Kidney epithelial cell (primary cell): ENCODE measurements at places on chromosomes 11 and 22. TPM values are rescaled to one million over a fixed set of nuclear protein-coding genes. Genes with fewer than 3 reads are reported as not detected.

- no peak for DNase-seq
These were observed 196.9 kb downstream of the SNX19 start for GRCh38 chr11:130719220-130719915.

ELFN2 gene
- total RNA-seq: 0.82 and 0.96 TPM in 2 replicates

GRCh38 chr11:100753172-100753543 lies 66.1 kb downstream of the ARHGAP42 start:
- DNase-seq: no peak

DNA sequence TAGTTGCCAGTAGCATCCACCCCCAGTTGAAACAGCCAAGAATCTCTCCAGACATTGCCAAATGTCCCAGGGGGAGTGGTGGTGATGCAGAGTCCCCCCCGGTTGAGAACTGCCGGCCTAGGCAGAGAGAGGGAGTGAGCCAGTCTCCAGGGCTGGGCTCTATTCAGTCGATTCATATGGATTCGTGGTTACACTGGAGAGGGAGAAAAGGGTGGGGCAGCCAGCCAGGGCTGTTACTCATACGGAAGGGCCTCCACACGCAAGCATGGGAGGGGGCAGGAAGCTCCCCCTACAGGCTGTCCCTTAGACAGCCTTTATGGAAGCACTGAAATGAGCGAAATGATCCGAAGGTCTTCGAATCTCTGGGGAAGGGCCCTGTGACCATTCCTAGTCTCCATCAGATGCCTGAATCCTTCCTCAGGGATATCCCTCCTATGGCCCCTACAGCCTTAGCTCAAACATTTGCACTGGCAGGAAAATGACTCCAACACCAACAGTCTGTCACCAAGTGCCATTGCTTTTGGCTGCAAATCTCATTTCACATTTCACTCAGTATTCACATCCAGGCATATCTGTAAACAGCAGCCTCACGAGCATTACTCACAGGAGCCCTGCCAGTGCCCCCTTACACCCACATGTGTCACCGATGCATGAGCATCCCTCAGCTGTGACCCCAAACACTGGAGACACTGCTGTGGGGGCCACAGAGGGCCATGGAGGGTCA lies 18.4 kb upstream of the TLCD5 start:
- DNase-seq: no peak

- no peak for DNase-seq
These were observed 15.6 kb upstream of the CRYBB3 start for GRCh38 chr22:25183949-25184619.

DNA sequence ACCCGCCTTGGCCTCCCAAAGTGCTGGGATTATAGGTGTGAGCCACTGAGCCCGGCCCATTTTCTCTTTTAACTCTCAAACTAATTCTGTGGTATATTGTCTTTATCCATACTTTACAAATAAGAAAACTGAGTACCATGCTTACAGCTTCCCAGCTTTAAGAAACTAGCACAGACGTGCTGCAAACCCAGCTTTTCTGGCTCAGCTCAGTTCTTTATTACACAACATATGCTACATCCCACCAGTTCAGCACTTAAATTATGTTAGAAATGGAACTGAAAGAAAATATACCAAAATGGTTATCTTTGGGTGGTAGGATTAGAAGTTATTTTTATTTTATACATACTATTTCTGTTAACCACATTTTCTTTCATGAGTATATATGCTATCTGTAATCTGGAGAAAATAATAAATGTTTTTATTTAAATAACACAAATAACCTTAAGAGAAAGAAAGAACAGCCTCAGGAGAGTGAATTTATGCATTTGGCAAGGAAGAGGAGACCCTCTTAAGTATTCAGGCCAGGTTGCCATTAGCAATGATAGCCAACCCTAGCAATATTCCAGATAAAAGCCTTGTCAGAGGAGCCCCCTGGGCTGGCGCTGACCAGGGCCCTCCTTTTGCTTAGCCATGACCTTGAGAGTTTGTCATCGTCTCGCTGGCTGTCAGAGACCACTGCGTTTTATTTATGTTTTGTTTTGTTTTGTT lies 33.8 kb downstream of the SLN start:
- DNase-seq: no peak

DNA sequence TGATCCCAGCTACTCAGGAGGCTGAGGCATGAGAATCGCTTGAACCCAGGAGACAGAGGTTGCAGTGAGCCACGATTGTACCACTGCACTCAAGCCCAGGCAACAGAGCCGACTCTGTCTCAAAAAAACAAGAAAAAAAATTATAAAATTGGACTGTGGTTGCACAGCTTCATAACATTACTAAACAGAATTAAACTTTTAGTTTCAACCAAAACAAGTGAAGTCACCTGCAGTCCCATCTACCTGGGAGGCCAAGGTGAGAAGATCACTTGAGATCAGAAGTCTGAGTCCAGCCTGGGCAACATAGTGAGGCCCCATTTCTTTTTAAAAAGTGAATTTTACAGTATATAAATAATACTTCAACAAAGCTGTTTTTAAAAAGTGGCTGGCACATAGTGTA lies 47.8 kb upstream of the CD5 start:
- DNase-seq: no peak

DNA sequence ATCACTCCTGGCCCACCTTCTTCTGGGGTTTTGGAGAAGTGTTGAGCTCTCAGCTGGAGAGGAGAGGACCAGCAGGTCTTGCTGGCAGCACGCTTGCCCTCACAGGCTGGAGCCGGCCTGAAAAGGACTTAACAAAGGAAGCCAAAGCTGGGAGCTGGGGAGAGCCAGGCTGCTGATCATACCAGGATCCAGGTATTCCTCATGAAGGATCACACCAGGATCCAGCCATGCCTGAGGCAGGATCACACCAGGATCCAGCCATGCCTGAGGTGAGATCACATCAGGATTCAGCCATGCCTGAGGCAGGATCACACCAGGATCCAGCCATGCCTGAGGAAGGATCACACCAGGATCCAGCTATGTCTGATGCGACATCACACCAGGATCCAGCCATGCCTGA lies 17.0 kb downstream of the MRGPRD start:
- no peak for DNase-seq

- DNase-seq: no peak
These were observed 125.3 kb upstream of the TIMP3 start for GRCh38 chr22:32676191-32676590.

- no peak for DNase-seq
These were observed 13.3 kb upstream of the PRG2 start for GRCh38 chr11:57403802-57404147.

GRM5 gene
- 0.17 and 0.34 TPM in 2 replicates for total RNA-seq

GRCh38 chr11:76236092-76236999 lies 30.0 kb upstream of the WNT11 start:
- DNase-seq: no peak

DNA sequence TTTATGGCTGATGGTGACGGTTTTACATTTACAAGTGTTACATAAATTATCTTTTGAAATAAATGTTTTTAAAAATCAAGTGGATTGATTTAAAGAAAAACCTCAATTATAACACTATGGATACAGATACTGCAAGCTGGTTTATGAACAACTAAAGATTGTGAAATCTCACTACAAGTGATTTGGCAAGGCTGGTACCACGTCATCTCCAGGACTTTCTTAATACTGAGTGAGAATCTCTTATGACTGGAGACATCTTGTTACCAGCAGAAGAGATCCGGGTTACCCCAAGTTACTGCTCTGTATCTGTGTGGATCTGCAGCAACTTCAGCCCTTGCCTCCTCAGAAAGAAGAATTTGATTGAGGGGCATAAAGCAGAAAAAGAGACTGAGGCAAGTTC lies 452.9 kb downstream of the MN1 start:
- peak; percentile 58 for DNase-seq

DNA sequence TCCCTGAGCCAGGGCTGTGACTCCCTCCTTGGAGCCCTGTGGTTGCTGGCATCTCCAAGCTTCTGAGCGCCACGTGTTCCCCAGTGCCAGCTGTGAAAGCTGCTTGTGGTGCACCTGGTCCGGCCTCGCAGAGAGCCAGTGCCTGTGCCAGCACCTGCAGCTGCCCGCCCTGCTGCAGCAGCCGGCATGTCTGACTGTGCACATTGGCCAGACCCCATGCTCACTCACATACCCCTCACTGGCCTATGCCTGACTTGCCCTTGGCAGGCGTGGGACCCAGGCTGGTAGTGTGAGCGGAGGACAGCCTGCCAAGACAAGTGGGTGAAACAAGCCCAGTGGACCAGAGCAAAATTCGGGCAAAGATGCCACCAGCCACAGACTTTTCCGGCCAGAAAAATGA lies 9.8 kb downstream of the MRPL48 start:
- no peak for DNase-seq

BARX2 gene
- 0.07 TPM in 1 of 2 replicates, not detected in the other for total RNA-seq

DNA sequence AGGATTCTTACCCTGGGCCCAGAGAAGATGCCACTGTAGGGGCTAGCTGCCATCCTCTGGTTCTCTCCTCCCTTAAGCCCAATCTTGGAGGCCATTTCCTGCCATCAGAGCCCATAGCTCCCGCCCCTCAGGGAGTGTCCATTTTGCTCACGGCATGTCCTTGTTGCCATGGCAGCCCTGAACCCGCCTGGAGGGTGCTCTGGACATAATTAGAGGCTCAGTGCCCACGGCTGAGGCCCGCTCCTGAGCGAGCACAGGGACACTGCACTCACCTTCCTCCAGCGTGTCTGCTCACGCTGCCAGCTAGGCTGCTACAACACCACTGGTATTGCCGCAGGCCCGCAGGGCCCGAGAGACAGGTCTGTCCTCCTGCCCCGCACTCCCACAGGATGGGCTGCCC lies 11.1 kb upstream of the SUSD2 start:
- no peak for DNase-seq

- DNase-seq: no peak
These were observed 1348.2 kb upstream of the RAG2 start for GRCh38 chr11:37946155-37946766.

- DNase-seq: no peak
These were observed 1.2 kb downstream of the IFITM1 start for GRCh38 chr11:315051-315481.

GRCh38 chr11:1050581-1051355 lies 14.2 kb upstream of the MUC6 start:
- DNase-seq: no peak

GRCh38 chr11:125164422-125165110 lies at the start of gene PKNOX2:
Gene PKNOX2, plus strand, starts transcription at chr11:125164751. Its CDS starts 186,555 bp downstream, at chr11:125351306.
- no peak for DNase-seq

CBLIF gene
- not detected in 2 replicates for total RNA-seq

TUB gene
- 3.3 and 3.6 TPM in 2 replicates for total RNA-seq

NECTIN1 gene
- 11.6 and 15.0 TPM in 2 replicates for total RNA-seq

TRIM48 gene
- not detected in 2 replicates for total RNA-seq

- DNase-seq: no peak
These were observed 47.2 kb upstream of the AKIP1 start for GRCh38 chr11:8863838-8864237.

- DNase-seq: no peak
These were observed 85.1 kb downstream of the DEPDC5 start for GRCh38 chr22:31838917-31839316.

PHF21B gene
- 1.5 and 4.2 TPM in 2 replicates for total RNA-seq

DNA sequence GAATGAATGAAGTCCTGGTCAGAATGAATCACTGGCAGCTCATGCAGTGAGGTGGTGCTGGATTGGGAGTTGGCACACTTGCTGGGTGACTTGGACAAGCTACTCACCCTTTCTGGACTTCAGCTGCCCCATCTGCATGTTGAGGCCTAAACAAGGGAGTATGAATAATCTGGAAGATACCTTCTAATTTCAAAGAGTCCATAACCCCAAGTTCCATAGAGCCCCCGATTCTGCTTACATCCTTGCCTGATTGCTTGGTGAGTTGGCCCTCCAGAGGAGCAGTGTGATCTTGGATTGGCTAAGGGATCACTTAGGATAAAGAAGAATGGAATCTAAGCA lies 18.3 kb upstream of the ACCSL start:
- no peak for DNase-seq

GRCh38 chr11:65390099-65390941 lies 3.9 kb downstream of the FRMD8 start:
- no peak for DNase-seq

TMPRSS6 gene
- total RNA-seq: not detected in 2 replicates

CBX7 gene
- total RNA-seq: 2.9 and 3.1 TPM in 2 replicates

CALCA gene
- 1.8 and 6.0 TPM in 2 replicates for total RNA-seq

C11orf87 gene
- not detected in 2 replicates for total RNA-seq

NUDT8 gene
- total RNA-seq: 5.1 TPM in 2 replicates

- DNase-seq: no peak
These were observed 92.9 kb downstream of the SLC17A6 start for GRCh38 chr11:22431106-22431505.

GRCh38 chr11:85806876-85807275 lies 4.1 kb downstream of the SYTL2 start:
- DNase-seq: no peak

ANKK1 gene
- 0.50 and 0.75 TPM in 2 replicates for total RNA-seq

- no peak for DNase-seq
These were observed 445.7 kb downstream of the AASDHPPT start for GRCh38 chr11:106523171-106523570.

- peak; percentile 44 for DNase-seq
These were observed 13.0 kb upstream of the CXCR5 start for GRCh38 chr11:118870396-118871343.

DNA sequence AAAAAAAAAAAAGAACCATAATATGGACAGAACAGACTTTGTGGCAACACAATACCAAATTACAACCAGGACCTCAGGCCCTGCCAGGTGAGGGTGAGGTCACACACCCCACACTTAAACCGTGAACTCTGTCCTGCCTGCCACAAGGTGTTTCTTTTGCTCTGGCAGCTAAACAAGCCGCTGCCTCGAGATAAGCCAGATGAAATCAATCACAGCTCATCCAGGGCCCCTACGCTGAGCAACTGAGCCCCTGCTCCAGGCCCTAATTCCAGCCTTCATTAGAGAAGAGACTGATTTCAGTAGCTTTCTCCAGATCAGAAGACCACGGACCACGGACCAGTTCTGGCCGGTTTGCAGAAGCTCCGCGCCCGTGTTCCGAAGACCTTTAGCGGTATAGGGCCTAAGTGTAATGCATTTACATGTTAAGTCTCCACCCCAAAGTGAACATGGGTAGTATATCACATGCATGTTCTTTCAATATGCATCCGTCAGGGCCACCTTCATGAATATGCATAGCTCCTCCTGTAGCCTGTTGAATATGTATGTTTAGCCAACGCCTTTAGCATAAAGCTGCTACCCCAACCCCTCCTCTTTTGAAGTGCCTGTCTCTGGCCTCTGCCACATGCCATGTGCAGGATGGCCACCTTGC lies 14.8 kb upstream of the RAC2 start:
- no peak for DNase-seq

GRCh38 chr11:93512949-93513667 lies 30.1 kb downstream of the SMCO4 start:
- DNase-seq: no peak

RAG1 gene
- total RNA-seq: 2.4 and 2.5 TPM in 2 replicates

DNA sequence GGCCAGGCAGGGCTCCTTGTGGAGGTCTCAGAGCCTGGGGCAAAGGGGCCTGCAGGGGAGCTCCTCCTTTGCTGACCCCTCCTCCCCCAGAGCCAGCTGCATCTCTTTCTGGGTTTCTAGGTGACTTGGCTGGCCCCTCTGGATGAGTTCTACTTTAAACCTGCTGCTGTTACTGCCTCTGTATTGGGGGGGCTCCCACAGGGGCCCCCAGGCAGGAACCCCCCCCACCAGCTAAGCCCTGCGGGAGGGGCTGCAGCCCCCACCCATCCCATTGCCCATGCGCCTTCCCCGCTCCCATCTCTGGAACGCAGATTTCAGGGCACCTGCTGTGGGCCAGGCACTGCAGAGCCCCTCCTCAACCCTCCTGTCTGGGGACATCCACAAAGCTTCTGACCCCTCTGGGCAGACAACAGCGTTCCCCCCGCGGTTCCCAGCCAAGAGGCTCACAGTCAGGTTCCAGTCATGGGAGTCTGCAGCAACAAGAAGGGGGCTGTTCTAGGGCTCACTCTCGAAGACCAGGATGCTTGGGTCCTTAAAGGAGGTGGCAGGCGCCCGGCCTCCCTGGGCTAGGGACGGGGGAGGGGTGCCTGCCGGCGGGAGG lies 815 bp upstream of the PLCB3 start:
- no peak for DNase-seq

GRCh38 chr11:26011474-26011873 lies 320.5 kb upstream of the ANO3 start:
- DNase-seq: no peak
